ENCODE measurements at places on chromosomes 2 and 18.

DNA sequence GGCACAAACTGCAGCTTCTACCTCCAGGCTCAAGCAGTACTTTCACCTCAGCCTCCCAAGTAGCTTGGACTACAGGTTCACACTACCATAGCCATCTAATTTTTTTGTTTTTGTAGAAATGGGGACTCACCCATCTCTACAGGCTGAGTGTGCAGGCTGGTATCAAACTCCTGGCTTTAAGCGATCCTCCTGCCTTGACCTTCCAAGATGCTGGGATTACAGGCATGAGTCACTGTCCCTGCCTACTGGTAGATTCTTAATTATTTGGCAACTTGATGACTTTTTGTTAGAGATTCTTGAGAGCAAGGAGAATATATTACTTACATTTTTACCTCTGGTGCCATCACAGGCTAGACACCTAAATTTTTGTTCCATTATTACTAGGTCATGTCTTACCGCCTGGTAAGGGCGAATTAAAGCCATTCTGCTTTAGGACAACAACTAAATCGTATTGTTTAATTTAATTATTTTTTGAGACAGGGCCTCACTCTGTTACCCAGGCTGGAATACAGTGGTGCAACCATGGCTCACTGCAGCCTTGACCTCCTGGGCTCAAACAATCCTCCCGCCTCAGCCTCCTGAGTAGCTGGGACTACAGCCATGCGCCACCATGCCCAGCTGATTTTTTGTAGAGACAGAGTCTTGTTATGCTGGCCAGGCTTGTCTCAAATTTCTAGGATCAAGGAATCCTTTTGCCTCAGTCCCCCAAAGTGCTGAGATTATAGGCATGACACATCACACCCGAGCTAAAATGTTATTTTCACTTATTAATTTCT is 15.7 kb downstream of the DYNC1I2 start:
- DNase-seq = no peak

DNA sequence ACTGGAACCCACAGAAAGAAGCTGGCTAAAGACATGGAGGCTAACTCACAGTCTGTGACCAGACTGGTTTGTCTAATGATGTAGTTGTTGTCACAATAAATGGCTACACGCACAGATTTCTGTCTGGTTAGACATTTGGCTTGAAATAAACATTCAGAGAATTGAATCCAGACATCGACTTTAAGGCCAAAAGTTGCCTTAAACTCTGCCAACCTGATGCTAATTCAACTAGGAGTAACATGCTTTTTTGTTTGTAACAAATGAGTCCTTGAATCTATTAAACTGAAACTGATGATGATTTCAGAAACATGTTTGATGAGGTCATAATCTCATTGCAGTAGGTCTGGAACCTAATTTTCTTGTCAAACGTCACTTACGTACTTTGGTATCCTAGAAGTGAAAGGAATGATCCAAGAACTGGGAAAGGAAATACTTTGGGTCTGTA is 123.8 kb downstream of the ERBB4 start:
- DNase-seq = no peak

- DNase-seq = no peak
Measured at GRCh38 chr2:86675511-86676015, 44.5 kb upstream of the RMND5A start.

DNA sequence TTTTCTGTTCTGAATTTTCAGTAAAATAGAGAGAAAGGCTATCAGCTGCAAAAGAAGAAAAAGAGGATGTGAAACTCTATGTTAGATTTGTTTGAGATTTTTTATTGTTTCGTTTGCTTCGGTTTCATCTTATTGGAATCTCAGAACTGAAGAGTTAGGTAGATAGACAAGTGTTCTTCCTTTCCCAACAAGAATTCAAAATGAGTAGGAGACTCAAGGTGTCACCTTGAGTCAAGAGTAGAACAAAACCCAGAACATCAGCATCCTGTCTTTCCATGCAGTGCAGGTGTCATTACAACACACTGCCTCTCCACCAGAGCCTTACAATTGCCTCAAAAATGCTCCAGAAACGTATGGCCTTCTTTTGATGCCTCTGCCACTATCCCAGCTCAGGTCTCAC is 21.1 kb downstream of the NBAS start:
- peak; percentile 20 for DNase-seq

DNA sequence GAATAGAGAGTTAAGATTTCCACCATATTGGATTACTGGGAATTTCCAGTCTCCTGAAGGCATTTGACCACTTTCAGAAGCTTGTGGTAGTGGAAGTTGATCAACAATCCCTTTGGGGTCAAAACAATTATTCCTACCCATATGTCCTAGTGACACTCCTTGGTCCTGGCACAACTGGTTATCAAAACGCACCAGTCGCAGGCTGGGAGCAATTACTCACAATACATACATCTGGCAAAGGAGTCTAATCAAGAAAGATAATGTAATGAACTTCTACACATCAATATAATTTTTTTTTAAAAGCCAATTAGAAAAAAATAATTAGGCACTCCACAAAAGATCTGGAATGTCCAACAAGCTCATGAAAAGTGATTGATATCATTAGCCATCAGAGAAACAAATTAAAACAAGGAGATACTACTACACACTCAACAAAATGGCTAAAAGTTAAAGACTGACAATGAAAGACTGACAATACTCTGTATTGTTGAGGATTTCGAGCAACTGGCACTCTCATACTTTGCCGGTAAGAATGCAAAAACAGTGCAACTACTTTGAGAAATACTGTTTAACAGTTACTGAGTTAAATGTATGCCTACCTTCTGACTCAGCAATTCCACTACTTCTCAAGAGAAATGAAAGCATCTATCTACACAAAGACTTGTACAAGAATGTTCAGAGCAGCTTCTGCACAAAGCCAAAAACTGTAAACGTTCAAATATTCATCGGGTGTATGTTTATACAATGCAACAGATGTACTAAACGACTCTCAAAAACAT is 2.0 kb downstream of the INO80C start:
- DNase-seq = no peak

DNA sequence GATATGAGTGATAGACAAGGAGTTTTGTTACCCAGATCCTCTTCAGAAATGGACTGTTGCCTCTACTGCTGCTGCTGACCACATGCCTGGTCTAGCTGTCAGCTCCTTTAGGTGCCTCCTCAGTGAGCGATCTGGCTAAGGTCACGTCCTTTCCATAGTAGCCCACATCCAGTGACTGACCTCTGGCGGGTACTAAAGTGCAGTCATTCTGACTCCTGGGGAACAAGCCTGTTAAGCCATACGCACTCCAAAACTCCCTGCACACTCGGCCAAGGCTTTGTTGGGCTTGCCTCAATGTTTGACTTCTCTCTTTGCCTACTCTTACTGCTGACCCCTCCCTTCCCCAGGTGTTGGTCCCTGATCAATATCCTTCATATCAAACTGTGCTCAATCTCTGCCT is 685.2 kb downstream of the IRS1 start:
- DNase-seq = peak; percentile 12

GRCh38 chr2:149738767-149739166 is 151.2 kb upstream of the MMADHC start:
- no peak for DNase-seq

DNA sequence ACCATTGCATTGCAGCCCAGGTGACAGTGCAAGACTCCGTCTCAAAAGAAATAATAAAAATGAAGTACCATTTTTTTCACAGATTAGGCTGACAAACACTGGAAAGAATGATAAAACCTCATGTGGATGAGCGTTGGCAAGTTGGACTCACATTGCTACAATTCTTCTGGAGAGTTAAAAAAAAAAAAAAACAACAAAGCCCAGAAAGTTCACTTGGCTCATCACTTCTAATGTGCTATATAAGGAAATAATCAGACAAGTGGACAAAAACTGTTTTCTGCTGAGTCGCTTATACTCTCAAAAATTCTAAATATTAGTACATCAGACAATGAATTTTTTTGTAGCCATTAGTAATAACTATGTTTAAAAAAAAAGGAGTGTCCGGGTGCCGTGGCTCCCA is 38.4 kb downstream of the PKP4 start:
- DNase-seq = no peak

DNA sequence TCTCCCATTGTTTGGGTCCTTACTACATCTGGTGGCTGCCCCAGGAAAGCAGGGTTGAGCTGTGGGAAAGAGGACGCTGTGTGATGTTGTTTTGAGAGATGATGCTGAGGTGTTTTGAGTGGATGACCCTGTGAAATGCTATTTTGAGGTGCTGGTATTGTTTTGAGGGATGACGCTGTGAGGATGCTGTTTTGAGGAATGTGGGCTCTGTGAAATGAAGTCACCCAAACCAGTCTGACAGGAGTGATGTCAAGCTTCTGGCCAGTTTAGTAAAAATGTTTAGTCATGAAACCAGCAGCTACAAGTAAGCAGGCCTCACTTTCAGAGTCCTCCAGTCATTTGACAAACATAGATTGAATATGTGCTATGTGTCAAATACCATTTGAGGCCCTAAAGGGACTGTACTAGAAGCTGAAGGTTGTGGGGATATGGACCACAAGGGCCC is 16.1 kb upstream of the PUM2 start:
- DNase-seq = no peak

GRCh38 chr2:218295029-218295428 is 2.7 kb upstream of the TMBIM1 start:
- DNase-seq = no peak

- no peak for DNase-seq
Measured at GRCh38 chr2:186195696-186196095, 290.4 kb upstream of the ZC3H15 start.

- DNase-seq = no peak
Measured at GRCh38 chr2:165572151-165572550, 102.7 kb downstream of the CSRNP3 start.

DNA sequence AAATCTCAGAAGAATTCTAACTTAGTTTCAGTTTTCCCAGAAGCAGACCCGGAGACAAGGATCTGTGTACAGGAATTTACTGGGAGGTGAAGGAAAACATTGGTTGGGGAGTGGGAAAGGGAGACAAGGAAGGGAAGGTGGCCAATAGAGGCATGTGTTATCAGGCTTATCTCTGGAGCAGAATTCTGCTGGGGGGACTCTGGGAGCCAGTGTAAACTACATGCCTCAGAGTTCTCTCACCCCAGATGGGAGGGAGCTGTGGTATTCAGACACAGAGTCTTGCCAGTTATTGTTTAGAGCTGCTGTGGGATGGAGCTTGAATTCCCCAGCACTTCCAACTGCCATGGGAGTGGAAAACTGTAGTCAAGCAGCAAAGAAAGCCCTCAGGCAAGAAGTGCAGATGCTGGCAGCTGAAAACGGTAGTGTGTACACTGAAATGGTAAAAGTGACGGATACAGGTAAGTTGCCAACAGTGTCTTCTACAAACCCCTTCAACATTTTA is 19.0 kb downstream of the DNPEP start:
- DNase-seq = no peak

DNA sequence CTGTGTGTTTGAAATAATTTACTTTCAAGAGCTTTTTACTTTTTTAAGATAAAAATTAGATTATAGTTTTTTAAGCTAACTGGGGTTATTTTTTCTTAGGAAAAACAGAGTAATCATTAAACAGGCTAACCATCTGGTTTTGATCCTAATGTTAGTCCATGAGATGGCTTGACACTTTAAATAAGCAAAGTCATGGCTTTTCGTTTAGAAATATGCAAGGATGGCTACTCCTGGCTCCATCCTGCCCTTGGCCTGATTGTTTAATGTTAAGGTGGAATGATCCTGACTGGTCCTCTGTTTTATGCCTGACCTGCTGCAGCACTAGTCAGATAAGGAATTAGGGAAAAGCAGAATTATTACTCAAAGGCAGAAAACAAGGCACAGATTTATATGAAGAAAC is 39.7 kb upstream of the PNPT1 start:
- DNase-seq = no peak

GRCh38 chr2:23926290-23926749 is 603 bp downstream of the ATAD2B start:
- DNase-seq = no peak

- no peak for DNase-seq
Measured at GRCh38 chr2:240785424-240786335, 34.3 kb downstream of the KIF1A start.
